ENCODE measurements at places on chromosomes 13 and 19.

- no peak for DNase-seq
Measured at GRCh38 chr19:3047496-3048189, 14.7 kb downstream of the TLE5 start.

DNA sequence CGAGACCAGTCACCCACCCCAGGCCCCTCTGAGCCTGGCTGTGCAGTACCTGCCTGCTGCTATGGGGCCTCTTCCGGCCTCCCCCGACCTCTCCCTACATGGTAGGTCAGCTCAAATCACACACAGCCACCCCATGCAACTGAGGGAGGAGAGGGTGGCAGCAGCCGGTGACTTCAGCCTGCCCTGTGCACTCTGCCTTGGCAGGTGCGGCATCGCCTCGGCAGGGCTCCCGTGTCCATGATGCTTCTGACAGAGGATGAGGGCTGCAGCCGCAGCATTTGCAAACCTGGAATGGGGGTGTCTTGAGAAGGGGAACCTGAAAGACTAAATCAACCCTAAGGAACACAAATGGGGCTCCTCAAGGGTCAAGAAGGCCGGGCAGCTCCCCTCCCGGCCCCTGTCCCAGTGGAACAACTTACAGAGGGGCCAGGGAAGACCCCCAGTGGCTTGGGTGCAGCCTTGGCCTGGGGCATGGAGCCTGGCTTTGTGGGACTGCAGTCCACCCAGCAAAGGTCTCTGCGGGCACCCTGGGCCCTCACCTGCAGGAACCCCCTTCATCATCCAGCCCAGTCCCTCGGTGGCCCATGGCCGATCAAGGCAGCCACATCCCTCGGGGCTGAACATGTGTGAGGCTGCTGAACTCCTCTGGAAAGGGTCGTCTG, 6.7 kb downstream of the TEX29 start:
- DNase-seq: no peak

- no peak for DNase-seq
Measured at GRCh38 chr13:106517109-106517847, 18.2 kb downstream of the EFNB2 start.

- DNase-seq: no peak
Measured at GRCh38 chr13:57632276-57633140, 964 bp downstream of the PCDH17 start.

DNA sequence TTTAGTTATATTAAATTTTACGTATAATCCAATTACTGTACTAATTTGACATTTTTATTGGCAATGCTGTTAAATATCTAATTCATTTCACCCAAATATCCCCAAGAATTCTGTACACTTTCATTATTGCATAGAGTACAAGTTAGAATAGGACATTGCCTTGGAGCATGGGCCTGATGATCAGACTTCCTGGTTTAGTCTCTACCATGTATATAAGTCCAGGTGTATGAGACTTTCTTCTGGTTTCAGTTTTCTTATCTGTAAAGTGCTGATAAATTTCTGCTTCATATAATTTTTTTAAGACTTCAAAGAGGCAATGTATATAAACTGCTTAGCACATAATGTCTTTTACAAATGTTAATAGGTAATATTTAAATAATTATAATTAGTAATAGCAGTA, 179.4 kb downstream of the KLF12 start:
- no peak for DNase-seq

GRCh38 chr13:112761701-112762689, 72.2 kb downstream of the ATP11A start:
- no peak for DNase-seq

GRCh38 chr13:101231751-101232428, 184.4 kb downstream of the NALCN start:
- no peak for DNase-seq

DNA sequence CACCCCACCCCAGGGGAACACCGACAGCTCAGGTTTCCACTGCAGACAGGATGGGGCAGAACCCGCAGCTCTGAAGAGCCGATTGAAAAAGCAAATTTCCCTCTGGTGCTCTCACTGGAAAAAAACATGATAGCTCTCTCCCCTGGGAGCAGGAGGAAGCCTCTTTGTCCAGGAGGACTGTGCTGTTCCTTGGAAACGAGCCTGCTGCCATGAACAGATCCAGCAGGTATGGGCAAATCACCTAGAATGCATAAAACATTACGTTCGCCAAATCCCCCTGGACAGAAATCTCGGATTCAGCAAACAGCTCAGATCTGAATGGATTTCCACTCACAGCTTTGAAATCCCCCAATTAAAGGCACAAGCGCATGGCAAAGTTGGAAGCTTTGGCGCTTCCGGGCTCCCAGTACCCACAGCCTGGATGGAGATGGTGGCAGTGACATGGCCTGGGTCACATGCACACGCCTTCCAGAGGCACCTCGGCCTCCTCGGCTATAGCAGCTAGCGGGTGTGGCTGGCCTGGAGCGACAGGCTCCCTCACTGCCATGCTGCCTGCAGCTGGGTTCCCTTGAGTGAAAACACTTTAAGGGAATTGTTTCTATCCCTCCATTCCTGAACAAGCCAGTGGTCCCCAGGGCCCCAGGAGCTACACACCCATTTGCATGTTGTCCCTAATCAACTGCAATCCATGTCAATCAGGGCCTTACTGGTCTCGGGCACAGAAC, 59.1 kb downstream of the CEBPG start:
- DNase-seq: no peak

DNA sequence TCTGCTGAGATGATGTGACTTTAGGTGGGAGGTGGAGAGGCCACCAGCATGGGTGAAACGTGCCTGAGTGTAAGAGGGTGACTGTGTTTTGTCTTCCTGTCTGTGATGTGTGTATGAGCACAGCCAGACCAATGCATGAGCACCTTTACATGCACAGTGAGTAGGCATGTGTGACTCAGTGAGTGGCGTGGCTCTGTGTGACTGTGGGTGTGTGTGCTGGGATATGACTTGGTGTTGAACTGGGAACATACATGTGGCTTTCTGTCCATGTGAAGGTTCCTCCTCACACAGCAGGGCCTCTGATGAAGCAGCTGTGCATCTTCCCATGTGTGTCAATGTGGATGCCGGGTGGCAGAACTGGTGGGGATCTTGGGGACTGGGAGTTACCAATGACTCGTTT, 19.9 kb upstream of the LGALS13 start:
- no peak for DNase-seq

GRCh38 chr13:39378306-39378705, 224.7 kb downstream of the LHFPL6 start:
- no peak for DNase-seq

Data from NAMALWA (cell line).